ENCODE measurements at places on chromosomes 7 and 10.

GRCh38 chr10:103064956-103065355 lies 128.1 kb downstream of the NT5C2 start:
- DNase-seq: no peak

DNA sequence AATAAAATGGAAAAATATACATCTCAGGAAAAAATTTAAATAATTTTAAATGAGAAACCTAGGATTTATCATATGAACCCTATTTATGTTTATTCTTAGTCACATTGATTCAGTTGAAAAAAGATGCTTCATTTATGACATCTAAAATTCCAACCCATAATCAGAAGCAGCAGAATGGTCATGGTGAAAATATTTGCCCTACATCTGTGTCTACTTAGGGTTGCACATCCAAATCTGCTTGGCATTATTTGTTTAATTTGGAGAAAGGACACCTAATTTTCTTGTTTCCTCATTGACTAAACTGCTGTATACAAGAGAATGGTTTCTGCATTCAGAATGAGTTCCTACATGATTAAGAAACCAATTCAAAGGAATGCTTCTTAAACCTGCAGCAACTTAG lies 72.9 kb upstream of the SKAP2 start:
- DNase-seq: no peak

DNA sequence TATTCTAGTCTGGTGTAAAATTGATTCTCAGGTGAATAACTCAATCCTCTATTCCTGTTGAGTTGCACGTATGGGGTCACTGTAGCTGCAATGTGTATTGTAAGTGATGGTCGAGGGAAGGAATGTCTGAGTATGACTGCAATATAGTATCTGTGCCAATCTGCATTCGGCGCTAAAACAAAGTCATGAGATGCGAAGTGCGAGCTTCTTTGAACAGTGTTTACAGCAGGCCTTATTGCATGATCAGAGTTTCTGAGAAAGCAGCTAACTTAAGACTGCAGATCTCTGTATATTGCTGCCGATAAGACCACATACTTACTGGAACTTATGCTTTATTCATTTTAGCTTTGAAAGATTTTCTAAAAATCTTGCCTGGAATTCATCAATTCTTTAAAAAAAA lies 341.7 kb upstream of the BMPER start:
- no peak for DNase-seq

GRCh38 chr7:112130729-112131410 lies 75.3 kb downstream of the DOCK4 start:
- no peak for DNase-seq

- no peak for DNase-seq
Observed at GRCh38 chr10:78039743-78040142, 6.1 kb downstream of the RPS24 start.

GRCh38 chr7:78489476-78490240 lies 691.1 kb downstream of the PHTF2 start:
- no peak for DNase-seq

- DNase-seq: no peak
Observed at GRCh38 chr7:51045319-51046102, 262.8 kb upstream of the GRB10 start.

GRCh38 chr7:50688226-50688590 lies 94.5 kb downstream of the GRB10 start:
- DNase-seq: no peak

DNA sequence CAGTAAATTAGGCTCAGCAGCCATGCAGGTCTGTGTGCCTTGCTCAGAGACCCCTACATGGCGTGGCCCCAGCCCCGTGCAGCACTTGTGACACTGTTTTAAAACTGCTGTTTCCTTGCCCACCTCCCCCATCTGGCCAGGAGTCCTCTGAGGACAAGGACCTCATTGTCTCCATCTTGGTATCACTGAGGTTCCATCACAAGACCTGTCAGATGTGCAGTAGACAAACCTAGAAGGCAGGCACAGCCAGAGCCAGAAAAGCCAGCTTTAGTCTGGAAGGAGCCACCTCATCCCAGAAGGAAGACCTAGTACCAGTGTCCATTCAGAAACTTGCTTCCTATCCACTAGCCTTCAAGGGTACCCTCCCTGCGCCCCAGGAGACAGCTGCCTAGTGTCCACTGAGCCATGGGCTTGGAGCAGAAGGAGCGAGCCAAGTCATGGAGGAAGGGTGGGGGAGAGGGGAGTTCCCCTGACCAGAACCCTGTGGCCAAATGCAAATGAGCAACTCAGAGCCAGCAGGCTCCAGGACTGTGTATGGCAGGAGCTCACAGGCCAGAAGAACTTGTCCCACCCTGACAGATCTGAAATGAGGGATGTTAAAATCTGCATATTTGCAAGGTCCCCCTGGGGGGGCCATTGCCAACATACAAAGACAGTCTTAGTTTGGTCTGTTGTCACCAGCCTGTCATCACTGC lies 176.1 kb downstream of the SH3PXD2A start:
- DNase-seq: no peak

DNA sequence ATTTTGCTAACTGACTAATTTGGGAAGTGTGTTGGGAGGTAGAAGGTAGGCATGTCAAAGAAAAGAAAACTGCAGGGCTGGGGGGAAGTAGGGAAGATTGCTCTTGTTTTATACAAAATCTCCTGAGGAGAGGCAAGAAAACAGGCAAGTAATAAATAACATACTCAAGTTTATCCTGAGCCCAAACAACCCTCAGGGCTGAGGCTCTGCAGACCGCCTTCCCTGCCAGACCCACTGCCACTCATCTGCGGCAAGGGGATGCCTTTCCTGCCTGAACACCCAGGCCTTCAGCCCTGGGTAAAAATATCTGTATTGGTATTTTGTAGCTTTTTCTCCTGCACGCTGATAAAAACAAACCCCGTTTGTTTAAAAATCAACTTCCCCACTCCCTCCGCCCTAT lies 399.8 kb upstream of the NFE2L3 start:
- DNase-seq: no peak

GRCh38 chr10:104253106-104253505 lies 1.6 kb upstream of the GSTO1 start:
- no peak for DNase-seq

- DNase-seq: no peak
Observed at GRCh38 chr10:84706431-84706830, 378.0 kb downstream of the CCSER2 start.

DNA sequence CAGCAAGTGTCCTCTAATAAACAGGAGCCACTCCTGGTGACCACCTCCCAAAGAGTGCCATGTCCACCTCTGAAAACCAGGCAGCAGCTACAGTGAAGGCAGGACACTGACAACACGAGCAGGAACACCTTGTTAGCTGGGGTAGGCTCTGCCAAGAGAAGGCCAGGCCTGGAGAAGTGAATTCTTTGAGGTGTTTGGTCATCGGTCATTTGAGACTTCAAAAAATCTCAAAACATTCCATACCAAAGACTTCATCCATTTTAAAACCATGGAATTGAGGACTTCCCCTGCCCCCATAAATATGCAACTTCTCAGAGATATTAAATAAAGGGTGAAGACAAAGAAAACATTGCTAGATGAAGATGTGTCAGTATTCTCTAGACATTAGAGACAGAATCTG lies 28.4 kb upstream of the OPALIN start:
- no peak for DNase-seq

DNA sequence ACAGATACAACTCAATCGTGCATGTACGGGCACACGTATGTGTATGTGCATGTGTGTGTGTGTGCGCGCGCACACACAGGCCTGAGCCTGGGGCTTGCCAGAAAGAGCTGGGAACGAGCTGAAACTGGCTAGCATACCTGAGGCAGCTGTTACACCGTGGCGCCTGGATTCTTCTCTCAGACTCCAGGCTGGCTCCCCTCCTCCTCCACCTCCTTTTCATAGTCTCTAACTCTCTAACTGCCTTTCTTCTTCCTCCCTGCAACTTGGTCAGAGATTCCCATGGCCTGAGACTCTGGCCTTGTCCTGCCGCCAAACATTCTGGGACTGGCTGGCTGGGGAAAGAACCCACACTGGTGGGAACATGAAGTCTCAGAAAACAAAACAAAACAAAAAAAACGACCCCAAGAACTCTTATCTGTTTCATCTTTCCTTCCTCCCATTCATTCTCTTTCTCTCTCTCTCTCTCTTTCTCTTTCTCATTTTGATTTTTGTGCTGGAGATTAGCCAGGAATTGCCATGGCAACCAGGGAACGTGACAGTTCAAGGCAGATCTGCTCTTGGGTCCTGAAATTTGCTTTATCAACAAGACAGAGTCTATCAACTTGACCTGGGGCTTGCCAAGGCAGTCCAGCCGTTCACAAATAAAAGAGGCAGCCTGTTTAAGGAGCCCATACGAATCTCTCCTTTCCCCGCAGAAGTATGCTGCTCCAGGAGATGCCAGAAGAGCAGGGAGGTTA lies 76.8 kb upstream of the SEM1 start:
- no peak for DNase-seq

DNA sequence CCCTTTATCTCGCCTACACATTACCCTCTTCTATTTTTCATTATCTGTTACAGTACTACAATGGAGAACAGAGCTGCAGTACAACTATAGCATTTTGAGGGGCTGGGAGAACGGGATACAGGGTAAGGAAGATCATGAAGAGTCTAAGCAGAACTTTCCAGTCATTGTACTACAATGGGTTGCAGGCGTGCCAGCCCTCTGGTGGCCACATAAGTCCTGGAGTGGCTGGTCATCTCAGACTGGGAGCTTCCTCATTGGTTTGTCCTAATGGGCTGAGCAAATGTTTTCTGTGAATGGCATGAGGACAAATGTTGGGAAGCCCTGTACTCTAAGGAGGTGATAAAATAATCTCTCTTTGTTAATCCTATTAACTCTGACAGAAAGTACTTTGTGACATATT lies 33.0 kb downstream of the TMEM106B start:
- DNase-seq: no peak

GRCh38 chr7:75813781-75814236 lies at the start of gene CCL24:
CCL24 (minus strand) TSS chr7:75813806; CDS start chr7:75813715, 91 bp downstream.
- DNase-seq: no peak

GRCh38 chr7:88218836-88219605 lies 817 bp downstream of the SRI start:
- peak; percentile 19 for DNase-seq

- no peak for DNase-seq
Observed at GRCh38 chr7:1663223-1663622, 6.9 kb upstream of the ELFN1 start.

DNA sequence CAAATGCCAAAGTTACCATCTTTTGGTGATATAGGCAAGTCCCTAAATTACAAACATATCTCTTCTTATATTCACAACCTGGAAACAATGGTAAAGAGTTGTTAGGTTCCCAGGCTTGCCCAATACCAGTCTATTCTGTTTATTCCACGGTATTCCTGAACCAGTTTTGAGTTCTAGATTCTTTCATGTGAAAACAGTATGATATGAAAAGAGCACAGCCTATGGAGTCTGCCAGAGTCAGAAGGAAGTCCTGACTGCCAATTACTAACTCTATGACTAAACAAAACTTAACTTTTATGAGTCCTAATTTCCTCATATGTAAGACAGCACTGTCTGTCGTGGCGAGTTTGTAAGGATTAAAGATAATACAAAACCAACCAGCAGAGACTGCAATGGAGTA lies 5.6 kb downstream of the ABI1 start:
- no peak for DNase-seq

- no peak for DNase-seq
Observed at GRCh38 chr7:134612197-134612596, 34.5 kb upstream of the BPGM start.

Data from effector memory CD8-positive, alpha-beta T cell (primary cell).